ENCODE measurements at places on chromosomes 7 and 10.

DNA sequence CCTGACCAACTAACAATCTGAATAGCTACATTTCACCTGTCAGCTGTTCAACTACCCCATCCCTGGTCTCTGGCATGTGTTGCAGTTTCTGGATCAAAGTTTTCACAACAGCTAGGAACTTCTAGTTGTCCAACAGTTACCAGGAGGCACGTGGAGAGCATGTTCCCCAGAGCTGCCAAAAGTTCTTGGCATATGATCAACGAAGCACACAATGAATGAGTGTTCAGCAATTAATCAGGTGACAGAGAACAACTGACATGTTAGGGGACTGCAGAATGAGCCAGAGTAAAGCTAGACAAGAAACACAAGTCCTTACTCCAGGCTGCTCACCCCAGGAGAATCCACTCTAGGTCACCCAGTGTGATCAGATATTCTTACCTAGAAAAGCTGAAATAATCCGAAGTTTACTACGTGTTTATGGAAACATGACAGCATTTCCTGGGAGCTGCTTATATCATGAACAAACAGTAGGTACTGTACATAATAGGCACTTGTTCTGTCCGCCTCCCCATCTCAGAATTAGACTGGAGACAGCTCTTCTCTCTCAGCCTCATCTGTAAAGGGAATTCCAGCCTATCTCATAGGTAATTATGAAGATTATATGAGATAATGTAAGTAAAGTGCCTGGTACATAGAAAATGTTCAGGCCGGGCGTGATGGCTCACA lies 50.6 kb downstream of the ZNF438 start:
- no peak for DNase-seq

DNA sequence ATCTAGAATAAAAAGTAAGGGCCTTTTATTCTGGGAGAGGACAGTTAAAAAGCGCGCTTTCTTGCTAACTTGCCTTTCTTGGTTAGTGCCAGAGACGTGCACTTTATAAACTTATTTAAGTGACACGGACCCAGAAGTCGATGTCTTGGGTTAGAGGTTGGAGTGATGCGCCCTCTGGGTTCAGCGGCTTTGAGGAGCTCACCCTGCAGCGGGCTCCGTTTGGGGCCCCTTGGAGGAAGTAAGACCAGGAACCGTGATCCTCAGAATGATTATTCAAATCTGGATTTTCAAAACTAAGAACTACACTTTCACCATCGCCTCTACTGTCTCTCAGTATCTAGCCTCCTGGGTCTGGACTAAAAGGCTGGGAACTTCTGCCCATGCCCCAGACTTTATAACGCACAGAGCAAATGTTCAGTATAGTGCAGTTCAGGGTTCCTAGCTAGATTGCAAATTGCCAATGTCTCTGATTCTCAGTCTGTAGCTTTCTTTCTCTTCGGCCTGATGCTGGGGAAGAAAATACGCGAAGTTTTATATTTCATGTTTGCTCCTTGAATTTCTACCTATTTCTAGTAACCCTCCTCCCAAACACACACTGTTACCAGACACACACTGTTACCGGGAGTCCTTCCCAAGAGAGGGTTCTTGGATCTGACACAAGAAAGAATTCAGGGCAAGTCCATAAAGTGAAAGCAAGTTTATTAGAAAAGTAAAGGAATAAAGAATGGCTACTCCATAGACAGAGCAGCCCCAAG lies 18.6 kb upstream of the SMO start:
- DNase-seq, result no peak

- peak; percentile 70 for DNase-seq
Measured at GRCh38 chr10:62095181-62096122, 173.2 kb downstream of the RTKN2 start.

DNA sequence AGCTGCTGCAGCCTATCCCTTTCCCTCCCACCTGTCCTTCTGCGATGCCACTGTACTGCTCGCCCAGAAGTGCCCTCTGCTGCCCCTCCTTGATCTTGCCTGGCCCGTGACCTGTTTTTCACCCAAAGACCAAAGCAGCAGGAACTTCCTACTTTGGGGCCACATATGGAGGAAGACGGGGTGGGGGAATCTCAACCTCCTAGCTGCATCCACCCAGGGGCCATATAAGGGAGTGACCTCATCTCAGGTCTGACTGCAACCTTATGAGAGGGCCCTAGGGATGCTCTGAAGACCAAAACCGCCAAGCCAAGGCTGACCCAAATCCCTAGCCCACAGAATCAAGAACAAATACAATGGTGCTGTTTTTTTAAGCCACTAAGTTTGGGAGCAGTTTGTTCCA lies 15.7 kb downstream of the PRKCQ start:
- no peak for DNase-seq

DNA sequence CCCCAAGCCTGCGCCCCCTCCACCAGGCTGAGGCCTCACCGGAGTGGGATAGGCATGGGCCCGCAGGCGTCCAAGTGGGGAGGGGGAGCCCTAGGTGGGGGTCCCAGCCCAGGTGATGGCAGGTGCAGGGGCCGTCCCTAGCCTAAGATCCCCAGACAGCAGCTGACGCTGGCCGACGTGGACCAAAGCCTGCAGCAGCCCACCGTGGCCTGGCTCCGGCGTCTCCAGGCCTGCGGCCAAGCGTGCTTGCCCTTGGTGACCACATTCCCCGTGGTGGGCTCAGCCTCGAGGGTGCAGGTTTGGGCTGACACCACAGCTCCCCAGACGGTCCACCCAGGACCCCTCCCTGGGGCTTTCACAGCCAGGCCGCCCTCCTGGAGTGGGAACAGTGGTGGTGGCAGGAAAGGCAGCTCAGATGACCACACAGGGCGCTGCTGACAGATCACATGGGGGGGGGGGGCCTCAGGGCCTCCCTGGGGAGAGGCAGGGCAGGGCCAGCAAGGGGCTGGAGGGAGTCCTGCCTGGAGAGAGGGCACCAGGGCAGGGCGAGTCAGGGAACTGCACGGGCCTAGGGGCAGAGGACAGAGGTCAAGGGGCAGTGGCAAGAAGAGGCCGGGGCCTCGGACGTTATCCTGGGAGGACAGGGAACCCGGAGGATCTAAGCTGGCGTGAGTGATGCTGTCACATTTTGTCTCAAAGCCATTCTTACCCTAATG lies 767 bp upstream of the ADAM8 start:
- no peak for DNase-seq

- DNase-seq, result no peak
Measured at GRCh38 chr7:118110178-118110925, 73.6 kb upstream of the LSM8 start.

DNA sequence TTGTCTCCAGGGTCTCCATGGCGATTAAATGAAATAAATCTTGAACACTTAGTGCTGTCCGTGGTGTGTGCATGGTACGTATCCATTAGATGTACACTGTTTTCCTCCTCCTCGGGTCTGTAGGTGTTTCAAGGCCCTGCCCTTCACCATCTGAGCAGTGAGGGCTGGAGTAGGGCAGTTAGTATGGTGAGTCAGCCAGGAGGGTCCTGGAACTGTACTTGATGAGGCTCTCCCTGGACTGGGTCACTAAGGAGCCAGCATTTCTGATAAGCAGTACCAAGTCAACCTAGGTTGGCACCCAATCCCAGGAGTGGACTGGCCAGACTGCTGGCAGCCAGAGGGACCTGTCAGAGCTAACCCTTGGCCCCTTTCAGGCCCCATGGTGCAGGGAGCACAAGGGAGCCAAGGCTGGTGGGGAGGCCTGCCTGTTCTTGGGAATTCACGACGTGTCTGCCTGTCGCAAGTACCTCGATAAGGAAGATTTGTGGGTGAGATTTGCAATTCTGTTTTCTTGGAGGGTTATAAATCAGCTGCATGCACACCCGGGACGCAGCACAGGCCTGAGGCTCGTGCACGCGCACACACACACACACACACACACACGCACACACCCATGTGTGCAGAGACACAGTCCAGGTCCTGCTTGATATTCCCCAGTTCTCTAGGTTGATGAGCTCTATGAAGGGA lies 114.2 kb downstream of the ZMIZ1 start:
- DNase-seq, result no peak

- no peak for DNase-seq
Measured at GRCh38 chr7:6162331-6162620, 110.1 kb downstream of the CYTH3 start.

- DNase-seq, result no peak
Measured at GRCh38 chr7:2070151-2070763, 162.5 kb downstream of the MAD1L1 start.

DNA sequence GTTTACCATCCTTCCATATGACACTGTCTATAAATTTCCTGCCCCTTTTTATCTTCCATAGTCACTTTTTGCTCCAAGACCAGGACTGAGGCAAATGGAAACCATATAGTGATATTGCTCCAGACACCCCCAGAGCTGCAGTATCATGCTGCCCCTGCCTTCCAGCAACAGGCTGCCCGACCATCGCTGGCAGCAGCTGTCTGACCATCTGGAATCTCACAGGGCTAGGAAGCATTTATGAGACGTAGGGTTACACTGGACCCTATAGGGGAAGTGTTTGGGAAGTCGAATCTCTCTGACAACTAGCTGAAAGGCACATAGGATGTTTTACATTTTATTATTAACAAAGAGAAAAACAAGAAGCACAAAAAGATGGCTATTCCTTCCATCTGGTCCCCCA lies 19.4 kb downstream of the ENO4 start:
- DNase-seq, result no peak

DNA sequence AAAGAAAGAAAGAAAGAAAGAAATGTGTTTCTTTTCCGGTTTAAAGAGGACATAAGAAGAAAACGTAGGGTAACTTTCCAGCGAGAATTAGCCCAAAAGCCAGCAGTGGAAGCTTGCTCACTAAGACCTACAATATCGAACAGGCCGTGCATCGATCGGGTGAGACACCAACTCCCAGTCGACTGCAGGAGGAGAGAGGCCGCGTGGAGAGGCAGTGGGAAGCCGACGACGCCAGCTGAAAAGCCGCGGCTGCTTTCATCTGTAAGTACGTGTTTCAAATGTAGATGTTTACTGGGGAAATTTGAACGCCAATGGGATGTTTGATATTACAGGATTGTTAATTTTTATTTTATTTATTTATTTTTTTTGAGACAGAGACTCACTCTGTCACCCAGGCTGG lies 28.6 kb upstream of the GIMAP8 start:
- DNase-seq, result no peak

GRCh38 chr7:35988105-35988504 lies 164.9 kb upstream of the EEPD1 start:
- no peak for DNase-seq

DNA sequence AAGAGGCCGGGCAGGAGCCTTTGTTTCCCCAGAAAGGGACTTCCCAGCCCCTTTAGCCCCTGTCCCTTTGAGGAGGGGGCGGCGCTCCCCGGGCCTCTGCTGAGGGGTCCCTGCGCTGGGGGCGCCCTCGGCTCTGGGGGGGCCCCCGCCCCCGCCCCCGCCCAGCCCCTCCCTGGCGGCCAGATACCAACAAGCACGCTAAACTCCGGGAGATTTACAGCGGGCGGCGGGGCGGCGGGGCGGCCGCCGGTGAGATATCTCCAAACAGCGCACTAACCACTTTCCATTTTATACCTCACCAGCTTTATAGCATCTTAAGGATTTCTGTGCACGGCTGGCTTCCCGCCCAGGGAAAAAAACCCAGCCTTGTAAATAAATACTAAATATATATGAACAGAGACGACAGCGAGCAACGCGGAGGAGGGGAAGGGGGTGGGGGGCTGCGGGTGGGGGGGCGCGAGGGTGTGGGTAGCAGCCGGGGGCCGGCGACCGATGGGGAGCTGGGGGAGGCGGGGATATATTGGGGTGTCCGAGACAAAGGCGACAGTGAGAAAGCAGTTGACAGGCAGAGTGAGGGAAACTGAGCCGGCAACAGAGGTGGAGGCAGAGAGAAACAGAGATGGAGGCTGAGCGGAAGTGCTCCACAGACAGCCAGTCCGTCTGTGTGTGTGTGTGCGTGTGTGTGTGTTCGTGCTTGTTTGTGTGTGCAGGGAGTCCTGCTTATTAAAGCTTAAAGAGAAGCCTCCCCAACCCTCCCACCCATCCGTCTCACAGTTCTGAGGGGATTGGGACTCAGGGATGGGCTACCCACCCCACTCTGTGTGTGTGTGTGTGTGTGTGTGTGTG lies 85.8 kb downstream of the HIF1AN start:
- DNase-seq, result no peak

DNA sequence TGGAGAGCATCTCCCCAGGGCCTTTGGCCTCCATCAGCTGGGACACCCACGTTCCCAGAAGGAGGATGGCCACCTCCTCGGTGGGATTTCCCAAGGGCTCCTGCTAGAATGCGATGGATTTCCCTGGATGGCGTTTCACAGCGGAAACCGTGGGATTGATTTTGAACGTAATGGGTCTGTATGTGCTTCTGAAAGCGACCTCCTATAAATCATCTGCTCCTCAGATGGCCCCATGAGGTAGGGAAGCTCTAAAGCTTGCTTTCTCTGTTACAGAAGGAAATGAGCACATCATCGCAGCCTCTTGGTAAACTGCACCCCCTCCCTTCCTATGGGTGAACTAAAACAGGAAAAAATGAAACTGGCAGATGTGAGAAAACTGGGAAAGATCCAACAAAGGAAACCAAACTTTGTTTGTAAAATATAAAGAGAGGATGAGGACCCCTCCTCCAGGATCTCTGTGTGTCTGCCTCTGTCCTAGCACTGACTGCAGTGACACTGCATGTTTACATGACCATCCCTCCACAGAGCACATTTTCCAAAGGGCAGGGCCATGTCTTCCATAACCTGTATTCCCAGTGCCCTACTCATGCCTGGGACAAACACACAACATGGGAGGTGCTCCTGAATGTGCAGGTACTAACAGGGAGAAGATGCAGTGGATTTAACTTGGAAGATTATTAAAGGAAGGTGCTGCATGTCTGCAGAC lies 57.6 kb downstream of the LYZL1 start:
- DNase-seq, result no peak

- DNase-seq, result no peak
Measured at GRCh38 chr7:33334349-33334748, 205.0 kb downstream of the BBS9 start.

Measured in AG09319 (cell line).